ENCODE measurements at places on chromosomes 5 and 9. TPM values are rescaled to one million over a fixed set of nuclear protein-coding genes. Genes with fewer than 3 reads are reported as not detected.

The PCDHA8 gene
- 0.12 TPM for total RNA-seq

The F2RL2 gene
- not detected for total RNA-seq

The IGFBPL1 gene
- not detected for total RNA-seq

DNA sequence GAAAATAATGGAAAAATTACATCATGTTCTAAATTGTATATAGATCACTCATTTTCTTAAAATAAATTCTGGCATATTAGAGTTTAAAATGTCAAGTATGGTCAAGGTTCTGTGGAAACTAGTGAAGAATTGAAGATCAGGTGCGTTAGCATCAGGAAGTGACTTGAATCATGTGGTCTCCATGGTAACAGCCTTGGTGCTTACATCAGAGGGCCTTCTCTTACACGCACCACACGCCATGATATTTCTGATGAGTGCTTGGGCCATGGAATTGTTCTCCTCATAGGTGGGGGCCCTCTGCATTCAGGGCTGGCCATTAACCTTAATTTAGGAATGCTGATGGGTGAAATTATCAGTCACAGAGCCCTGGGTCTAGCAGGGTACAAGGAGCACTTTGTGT, 288.1 kb upstream of the EFNA5 start:
- no peaks in the 10 kb centered on the region for H3K4me1 ChIP-seq
- no peaks in the 10 kb centered on the region for H3K36me3 ChIP-seq
- no peak for DNase-seq
- no peak overlapping the region for H3K4me3 ChIP-seq

DNA sequence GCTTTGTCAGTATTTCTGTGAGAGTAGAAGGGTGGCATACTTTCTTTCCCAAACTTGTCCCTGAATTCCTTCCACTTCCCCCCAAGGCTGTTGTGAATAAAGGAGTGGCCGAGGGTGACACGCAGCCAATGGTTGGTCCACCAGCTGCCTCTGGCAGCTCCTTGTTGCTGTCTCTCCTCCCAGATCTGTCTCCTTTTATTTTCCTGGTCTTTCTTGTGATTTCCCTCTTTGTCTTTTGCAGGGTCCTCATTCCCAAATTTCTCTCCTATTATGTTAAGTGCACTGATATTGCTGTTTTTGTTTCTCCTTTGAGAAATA, 137.5 kb upstream of the HMHB1 start:
- H3K27me3 ChIP-seq = no peaks in the 10 kb centered on the region
- no peak overlapping the region for H3K4me3 ChIP-seq
- DNase-seq = no peak
- H3K36me3 ChIP-seq = no peaks in the 10 kb centered on the region
- H3K27ac ChIP-seq = no peak overlapping the region

- no peaks in the 10 kb centered on the region for H3K36me3 ChIP-seq
- H3K4me3 ChIP-seq = no peak overlapping the region
- H3K27me3 ChIP-seq = no peaks in the 10 kb centered on the region
- H3K4me1 ChIP-seq = no peaks in the 10 kb centered on the region
- H3K27ac ChIP-seq = no peak overlapping the region
- DNase-seq = no peak
Measured at GRCh38 chr5:56405116-56405908, 172.2 kb upstream of the ANKRD55 start.

All from psoas muscle (tissue), 8 donors.